D341Med (cell line): ENCODE measurements at places on chromosomes 12 and 14.

GRCh38 chr14:23539248-23540140 is 12.1 kb downstream of the ZFHX2 start:
- DNase-seq: peak; percentile 79

DNA sequence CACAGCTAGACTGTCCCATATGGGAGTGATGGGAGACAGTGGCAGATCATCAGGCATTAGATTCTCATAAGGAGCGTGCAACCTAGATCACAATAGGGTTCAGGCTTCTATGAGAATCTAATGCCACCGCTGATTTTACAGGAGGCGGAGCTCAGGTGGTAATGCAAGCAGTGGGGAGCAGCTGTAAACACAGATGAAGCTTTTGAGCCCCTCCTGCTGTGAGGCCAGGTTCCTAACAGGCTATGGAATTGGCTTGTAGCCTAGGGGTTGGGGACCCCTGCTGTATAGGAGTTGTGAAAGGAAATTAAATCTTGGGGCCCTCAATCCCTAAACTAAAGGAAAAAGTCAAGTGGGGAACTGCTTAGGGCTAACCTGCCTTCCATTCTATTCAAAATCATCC is 29.6 kb downstream of the ADIPOR2 start:
- DNase-seq: no peak

DNA sequence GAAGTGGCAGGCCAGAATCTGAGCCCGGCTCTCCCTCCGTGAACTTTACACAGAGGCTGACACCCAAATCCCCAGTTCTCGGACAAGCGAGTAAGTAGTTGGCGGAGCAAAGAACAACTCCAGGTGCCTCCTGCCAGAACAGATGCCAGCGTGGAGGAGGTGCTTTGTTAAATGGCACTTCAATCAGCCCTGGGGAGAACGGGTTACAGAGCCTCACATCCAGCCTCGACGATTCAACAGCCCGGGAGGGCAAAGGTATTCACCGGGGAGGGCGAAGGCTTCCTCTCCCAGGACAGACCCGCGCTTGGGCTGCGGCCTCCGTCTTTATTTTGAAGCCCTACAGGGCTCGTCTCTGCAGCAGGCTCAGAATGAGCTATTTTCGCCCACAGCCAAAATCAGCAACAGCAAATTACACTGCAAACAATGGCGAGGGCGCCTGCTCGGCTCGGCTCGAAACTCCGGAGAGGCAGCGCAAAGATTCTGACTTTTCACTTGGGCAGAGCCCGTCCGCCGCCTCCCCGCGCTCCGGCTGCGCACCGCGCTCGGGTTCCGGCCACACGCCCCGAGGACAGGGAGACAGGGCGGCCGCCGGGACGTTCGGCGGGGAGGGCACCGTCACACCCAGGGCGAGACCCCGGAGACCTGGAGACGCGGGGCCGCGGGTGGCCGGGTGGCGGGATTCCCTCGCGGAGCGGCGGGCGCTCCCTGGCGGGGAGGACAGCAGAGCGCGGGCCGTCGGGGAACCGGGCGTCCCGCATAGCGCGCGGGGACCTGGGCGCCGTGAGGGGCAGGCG is 811 bp downstream of the TMCC3 start:
- DNase-seq: peak; percentile 79

DNA sequence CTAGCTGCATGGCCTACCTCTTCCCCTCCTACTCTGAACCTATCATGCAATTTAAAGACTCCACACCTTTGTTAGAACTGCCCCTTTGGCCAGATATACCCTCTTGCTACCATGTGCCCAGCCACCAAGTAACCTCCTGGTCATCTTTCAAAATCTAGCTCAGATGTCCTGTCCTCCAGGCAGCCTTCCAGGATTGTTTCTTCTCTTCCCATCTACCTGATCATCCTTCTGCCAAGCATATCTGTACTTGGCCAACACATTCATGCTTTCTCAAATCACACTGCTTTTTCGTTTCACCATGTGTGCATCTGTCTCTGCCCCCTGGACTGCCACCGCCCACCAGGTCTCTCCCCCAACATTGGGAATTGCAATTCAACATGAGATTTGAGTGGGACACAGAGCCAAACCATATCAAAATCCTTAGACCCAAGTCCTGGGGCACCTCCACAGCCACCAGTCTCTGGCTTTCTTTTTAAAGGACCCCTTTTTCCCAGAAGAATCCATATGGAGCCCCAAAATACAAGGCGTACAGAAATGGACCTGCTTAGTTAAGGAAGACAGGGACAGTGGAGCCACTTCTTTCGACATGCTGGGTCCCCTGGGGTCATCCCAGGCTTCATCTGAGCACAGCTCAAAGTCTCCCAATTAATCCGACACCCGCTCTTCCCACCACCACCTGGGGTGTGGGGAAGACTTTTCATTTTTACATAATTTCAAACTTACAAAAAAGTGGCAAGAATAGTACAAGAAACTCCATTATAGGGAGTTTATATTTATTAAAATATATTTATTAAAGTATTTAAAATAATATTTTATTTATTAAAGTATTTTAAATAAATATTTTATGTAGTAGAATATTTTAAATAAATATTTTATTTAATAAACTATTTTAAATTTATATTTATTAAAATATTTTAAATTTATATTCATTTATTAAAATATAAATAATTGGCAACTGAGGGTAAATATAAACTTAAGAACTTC is 7.9 kb upstream of the CMKLR1 start:
- DNase-seq: no peak

DNA sequence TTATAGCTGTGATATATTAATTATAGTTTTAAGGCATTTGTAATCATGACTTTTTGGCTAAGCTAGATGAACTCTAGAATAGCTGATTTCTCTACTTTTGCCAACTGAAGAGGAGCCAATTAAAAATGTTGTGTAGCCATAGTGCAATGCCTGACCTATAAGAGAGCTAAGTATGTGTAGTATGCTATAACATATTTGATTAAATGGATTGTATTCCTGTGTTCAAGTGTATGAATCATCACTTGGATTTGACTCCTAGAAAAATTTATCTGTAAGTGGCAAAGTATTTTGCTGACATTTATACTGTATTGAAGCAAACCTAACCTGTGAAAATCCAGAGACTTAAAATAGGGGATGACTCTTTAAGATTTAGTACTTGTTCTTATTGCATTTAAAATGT is 34.2 kb downstream of the PCNX4 start:
- no peak for DNase-seq

DNA sequence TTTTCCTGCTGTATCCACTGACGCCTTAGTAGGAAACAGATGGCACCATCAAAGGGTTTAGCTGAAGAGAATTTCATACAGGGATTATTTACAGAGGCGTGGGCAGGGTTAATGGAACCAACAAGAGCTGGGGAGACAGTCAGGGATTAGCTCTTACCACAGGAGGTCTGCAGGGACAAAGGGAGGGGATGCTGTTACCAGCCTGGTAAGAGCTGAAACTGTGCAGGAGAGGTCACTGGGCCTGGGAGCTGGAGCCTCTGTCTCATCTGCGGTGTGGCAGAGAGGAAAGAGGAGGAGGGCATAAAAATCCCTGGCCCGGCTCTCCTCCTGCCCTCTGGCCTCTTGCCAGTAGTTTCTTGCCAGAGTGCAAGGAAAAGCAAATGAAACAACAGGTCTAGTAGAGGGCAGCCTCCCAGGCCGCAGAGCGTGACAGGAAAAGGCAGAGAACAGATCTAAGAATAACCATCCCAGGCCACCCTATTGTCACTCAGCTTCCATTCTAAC is 18.9 kb upstream of the POC1B start:
- peak; percentile 79 for DNase-seq

DNA sequence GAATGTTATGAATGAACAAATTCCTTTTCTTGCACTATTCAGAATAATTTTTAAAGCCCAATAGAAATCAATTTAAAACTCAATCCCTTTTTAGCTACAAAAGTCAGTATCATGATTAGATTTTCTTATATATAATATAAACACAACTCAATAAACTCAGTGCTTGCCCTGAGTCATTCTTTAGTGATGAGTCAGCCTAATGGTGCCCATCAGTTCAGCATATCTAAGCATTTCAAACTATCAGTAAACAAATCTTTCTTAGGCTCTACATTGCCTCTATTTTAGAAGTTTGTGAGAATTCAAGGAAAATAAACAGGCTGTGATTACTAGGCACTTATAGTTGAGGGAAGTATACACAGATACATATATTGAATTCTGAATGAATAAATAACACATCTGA is 179.6 kb downstream of the NELL2 start:
- no peak for DNase-seq

DNA sequence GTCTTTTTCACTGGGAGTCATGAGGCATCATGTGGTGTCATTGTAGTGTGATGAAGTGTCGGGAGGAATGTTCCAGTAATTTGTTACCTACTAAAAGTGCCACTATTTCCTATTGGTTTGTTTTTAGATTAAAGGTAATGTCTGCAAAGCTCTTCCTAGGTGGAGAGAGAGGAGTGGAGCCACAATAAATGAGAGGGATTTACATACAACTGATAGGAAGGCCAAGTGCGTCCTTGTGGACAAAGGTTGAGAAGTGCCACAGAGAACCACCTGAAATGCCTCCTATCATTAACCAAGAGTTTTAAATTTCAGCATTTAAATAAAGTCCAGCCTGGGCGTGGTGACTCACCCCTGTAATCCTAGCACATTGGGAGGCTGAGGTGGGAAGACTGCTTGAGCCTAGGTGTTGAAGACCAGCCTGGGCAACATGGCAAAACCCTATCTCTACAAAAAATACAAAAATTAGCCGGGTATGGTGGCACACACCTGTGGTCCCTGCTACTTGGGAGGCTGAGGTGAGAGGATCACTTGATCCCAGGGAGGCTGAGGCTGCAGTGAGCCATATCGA is 2.5 kb upstream of the SNX6 start:
- no peak for DNase-seq

DNA sequence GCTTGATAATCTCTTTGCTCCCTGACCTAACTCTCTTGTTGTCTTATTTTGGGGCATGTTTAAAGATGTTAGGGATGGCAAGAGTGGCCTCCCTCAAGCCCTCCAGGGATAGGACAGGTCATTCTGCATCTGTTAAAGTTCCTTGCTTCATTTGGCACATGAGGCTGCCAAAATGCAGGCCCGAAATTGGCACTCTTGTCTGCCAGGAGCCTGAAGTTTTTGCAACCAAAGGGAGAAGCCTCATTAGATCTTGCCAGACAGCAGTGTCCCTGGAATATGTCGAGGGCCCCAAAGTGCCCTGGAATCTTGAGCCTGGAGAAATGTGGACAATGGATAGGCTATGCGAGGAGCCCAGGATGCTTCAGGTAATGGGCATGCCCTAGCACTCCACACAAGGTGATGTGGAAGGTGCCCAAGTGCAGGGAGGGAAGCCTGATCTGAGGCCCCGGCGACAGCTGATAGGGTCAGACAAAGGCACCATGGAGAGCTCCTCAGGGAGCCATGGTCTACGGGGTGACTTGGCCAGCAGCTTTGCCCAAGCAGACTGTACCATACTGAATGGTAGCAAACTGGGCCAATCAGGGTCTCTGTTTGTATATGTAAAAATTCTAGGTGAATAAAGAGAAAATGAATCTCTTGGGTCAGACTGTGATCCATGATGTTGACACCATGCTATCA is 173.0 kb upstream of the WSCD2 start:
- no peak for DNase-seq

GRCh38 chr14:36313898-36314297 is 6.5 kb downstream of the MBIP start:
- no peak for DNase-seq
